ENCODE measurements at places on chromosomes 6 and 20. TPM values are rescaled to one million over a fixed set of nuclear protein-coding genes. Genes with fewer than 3 reads are reported as not detected.

RHAG gene
- total RNA-seq, result not detected

SLC25A27 gene
- total RNA-seq, result 3.8 TPM

PRSS16 gene
- total RNA-seq, result 7.3 TPM

POM121L2 gene
- total RNA-seq, result not detected

PLCB4 gene
- total RNA-seq, result 16.9 TPM

FAM83B gene
- total RNA-seq, result 0.07 TPM

PHACTR1 gene
- total RNA-seq, result not detected

ATXN1 gene
- 27.0 TPM for total RNA-seq

RBM24 gene
- total RNA-seq, result 2.0 TPM

GRCh38 chr6:165925474-165926156 lies 242.0 kb downstream of the TBXT start:
- DNase-seq, result no peak

- DNase-seq, result no peak
These were observed 554.9 kb downstream of the MAFB start for GRCh38 chr20:40134176-40134575.

DNA sequence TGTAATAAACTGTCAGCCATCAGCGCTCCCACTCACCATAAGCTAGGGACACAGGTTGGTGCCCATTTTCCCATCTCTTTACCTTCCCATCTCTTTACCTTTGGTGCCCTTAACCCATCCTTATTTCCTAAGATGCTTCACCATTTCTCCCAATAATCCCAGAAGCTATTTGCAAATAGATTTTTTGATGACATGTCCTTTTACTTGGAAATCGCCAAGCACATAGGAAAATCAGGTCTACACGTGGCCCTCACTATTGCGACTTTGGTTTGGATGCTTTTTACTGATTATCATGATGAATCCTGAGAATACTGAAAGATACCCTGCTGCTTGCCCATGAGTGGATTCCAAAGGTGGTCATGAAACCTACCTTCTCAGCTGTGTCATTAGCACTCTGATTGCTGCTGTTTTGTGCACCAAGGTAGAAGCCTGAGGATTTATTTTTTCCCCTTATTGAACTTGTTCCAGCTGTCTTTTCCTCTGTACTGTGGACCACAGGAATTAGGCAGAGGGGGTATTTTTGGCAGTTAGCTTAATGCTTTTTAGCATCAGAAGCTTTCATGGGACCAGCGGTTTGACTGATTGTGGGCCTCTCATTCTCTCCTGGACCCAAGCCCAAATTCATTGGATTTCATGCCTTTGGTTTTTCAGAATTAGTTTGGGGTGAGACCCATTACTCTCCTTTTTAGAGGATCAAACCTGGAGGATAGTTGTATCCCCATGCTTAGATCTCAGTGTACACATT lies 229.6 kb upstream of the RIN2 start:
- DNase-seq, result no peak

- DNase-seq, result no peak
These were observed 269.9 kb upstream of the AGPAT4 start for GRCh38 chr6:161543684-161544309.

DNA sequence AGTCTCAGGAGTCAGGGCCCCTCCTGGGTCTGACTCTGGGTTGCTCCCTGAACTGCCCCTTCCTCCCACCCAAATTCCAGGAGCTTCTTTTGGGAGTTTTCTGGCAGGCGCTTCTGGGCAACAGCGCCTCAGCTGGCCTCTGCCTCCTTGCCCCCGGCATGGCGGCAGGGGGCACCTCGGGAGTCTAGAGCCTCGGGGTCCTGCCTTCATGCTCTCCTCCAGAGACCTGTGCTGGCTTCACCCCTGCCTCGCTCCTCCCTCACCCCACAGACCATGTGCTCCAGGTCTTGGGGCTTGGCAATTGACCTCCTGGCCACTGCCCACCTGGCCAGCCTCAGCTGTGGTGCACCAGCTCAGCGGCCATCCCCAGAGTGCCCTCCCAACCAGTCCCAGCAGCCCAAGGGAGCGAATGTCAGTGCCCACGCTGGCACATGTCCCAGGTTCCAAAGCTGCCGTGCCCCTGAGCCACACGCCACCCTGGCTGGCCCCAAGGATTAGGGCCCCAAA lies 43.4 kb downstream of the SRC start:
- DNase-seq, result no peak

GRCh38 chr6:84467296-84467695 lies 239.9 kb upstream of the CEP162 start:
- DNase-seq, result peak; percentile 77

DNA sequence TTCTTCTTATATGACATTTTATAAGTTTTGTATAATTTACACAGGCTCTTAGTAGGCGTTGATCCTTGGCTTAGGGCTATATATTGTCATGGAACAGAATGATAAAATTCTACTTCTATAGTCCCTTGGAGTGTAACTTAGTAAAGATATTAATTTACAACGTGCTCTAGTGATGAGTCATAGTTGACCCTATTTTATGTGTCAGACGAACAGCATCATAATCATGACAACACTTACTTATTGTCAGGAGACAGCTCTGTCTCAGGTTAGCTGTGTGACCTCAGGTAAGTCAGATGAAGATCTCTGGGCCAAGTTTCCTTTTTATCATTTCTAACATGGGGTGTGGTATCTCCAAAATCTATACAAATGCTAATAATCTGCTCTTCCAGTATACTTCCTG lies 473.5 kb downstream of the UTRN start:
- peak; percentile 82 for DNase-seq

DNA sequence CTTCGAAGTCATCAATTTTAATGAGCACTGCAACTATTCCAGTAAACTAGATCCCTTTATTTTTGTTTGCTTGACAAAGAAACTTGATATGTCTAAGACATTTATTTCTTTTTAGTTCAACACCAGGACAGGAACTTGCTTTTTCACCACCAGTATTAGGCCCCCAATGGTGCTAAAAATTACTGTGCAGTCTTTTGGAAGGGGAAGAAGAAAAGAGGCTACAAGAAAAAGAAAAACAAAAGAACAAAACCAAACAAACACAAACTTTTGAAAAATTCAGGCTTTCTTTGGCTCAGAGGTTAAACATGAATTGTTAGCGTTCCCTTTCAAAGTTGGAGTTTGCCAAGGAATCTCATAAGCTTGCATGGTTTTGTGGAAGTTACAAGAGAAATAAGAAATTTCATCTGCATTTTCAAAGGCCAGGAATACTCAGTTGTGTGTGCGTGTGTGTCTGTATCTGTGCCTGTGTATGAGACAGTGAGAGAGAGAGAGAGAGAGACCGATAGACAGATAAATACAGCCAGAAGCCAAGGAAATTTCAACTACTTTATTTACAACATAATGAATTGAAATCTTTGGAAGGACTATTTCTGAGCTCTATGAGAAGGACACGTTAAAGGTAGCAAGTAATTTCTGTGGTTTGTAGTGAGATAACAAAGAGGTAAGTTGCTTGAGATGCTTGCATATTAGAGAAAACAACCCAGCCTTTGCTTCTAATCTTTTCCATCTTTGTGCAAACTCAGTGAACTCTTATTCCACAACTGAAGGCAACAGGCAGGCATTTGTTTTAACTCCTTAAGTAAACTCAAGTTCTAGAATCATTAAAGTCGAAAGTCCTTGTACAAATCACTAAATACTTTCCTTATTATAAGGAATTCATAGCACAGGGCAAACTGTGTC lies 171.0 kb upstream of the CITED2 start:
- DNase-seq, result no peak

- no peak for DNase-seq
These were observed 169.3 kb downstream of the ANKRD60 start for GRCh38 chr20:58059260-58059544.

DNA sequence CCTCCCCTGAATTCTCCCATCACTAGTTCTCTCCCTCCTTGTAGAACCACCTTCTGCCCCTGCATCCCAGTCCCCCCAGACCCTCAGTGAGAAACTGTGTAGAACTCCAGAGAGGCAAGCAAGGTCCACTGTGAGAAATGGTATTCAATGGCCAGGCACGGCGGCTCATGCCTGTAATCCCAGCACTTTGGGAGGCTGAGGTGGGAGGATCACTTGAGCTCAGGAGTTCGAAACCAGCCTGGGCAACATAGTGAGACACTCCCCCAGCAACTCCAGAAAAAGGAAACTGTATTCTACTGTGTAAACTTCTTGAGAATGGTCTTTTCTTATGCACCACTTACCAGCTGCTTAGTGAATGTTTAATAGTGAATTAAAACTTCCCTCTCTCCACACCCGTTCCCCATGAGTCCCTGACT lies 8.2 kb upstream of the CD83 start:
- no peak for DNase-seq

GRCh38 chr6:53811082-53811481 lies 16.3 kb downstream of the LRRC1 start:
- DNase-seq, result peak; percentile 95

GRCh38 chr6:29815118-29815750 lies 12.4 kb upstream of the HLA-G start:
- no peak for DNase-seq

DNA sequence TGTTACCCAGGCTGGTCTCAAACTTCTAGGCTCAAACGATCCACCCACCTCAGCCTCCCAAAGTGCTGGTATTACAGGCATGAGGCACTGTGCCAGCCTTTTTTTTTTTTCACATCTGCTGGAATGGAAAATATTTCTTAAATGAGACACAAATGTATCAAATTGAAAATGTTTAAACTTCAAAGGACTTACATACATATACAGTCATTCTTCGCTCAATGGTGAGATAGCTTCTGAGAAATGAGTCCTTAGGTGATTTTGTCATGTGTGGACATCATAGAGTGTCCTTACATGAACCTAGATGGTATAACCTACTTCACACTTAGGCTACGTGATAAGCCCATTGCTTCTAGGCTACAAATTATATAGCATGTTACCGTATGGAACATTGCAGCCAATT lies 43.1 kb downstream of the MICA start:
- no peak for DNase-seq

DNA sequence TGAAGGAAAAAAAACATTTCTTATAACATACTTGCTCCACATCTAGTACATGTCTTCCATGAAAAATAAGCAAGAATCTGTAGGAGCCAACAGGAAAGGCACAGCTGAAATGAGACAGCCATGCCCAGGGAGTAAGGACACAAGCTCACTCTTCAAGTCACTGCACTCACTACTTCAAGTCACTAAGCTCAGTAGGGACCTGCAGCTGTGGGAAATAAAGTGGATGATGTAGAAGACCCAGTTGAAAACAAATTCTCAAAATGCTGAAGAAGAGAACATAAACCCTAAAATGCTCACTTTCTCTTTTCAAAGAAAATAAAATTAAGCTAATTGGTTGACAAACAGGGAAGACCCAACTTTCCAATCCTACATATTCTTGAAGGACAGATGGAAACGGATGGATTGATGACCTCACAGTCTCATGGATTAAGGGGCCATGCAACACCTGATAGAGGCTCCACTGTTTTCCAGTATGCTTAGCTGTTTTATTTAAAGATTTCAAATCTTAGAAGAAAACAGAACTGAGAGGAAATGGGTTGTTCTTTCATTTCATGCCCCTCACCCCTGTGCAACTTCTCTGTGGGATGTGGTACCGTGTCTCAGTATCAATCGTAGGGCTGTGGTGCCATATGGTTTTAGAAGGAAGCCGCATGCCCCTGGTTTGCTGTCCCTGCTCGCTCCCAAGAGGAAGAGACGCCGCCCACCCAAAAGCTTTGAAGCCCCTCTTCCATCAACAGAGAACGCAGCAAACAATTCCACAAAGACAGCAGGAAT lies 133.3 kb downstream of the WDR27 start:
- DNase-seq, result no peak

DNA sequence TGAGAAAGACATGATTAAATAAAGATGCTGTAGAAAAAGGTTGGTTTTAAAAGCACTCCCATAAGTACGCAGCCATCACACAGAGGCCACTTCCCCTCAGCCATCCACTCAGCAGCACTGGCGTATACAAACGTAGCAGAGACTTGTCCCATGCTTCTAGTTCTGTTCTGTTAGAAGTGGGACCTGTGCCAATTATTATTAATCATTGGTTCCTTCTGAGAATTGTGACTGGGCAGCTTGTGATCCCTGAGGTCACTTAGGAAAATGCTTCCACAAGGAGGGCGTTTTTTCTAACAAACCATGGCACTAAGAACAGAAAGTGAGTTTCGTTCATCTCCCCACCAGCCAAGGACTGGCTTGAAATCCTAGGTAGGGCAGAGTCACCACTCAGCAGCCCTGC lies 53.9 kb downstream of the FAM120B start:
- no peak for DNase-seq

GRCh38 chr6:56556751-56557540 lies 85.7 kb downstream of the DST start:
- DNase-seq, result no peak

- DNase-seq, result no peak
These were observed 1.6 kb upstream of the QKI start for GRCh38 chr6:163412801-163413344.

GRCh38 chr6:169075211-169075914 lies 178.3 kb downstream of the THBS2 start:
- DNase-seq, result no peak

DNA sequence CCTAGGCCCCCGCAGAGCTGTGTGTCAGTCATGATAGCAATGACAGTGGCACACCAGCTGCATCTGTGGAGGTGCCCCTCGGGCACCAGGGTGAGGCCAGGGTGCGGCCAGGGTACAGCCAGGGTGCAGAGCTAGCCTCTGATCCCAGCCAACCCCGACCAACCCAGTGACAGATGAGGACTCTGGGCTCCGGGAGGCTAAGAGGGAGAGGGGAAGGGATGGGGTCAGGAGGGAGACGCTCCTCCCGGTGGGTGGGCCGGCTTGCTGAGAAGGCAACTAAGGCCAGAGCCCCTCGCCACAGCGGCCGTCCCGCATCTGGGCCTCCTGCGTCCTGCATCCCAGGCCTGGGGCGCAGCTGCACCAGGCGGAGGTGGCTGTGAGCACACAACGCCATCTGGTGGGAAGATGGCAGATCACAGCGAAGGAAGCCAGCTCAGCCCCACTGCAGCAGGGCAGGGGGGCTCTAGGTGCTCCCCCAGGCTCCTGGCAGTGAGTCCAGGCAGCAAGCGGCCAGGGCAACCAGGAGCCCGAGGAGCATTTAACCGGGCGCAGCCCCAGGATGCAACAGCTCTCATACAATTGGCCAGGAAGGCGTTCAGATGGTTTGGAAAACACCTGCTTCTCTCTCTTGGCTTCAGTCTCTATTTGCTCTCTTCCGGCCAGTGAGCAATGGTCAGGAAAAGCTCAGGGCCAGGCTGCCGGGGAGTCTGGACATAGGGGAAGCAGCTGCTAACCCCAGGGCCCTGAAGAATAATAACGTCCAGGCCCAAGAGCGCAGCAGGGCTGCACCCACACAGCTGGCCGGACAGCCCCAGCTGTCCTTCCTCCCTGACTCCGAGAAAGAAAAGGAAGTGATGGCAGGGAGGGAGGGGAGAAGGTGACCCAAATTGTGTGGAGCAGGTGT lies 169.4 kb downstream of the TAF4 start:
- DNase-seq, result peak; percentile 69

DNA sequence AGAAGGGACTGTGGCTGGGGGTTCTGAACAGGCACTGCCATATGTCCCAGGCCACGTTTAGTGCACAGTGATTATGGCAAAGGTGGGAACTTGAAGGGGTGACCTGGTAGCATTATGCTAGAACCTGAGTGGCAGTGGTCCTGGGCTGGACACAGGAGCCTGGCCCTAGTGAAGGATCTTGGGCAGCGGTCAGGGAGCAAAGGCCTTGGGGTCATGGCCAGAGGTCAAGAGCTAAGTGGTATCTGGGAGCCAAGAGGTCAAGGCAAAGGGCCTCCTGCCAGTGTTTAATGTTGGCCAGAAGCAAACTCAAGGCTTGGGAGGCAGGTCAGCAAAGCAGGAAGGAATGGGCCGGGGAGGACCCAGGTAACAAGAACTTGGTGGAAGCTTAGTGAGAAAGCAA lies 254.5 kb downstream of the CDH26 start:
- DNase-seq, result no peak
